ENCODE measurements at places on chromosomes 12 and 14.

GRCh38 chr12:108017472-108018057, 111.5 kb upstream of the WSCD2 start:
- DNase-seq = no peak

DNA sequence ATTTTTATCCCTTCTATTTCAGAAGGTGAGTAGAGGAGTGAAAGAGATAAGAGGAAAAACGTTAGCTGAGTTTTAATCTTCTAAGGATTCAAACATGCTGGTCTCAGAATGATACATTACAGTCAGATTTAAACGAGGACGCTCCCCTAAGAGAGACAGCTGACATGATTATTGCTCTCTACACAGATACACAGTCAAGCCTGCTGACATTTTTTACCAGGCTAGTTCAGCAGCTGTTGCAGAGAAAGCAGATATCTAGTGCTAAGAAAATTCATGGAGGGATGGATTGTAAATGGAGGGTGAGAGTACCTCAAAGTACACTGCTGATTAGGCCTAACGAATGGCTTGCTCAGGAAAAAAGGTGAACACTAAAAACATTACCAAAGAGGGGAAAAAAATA, 31.9 kb upstream of the SOS2 start:
- DNase-seq = no peak

DNA sequence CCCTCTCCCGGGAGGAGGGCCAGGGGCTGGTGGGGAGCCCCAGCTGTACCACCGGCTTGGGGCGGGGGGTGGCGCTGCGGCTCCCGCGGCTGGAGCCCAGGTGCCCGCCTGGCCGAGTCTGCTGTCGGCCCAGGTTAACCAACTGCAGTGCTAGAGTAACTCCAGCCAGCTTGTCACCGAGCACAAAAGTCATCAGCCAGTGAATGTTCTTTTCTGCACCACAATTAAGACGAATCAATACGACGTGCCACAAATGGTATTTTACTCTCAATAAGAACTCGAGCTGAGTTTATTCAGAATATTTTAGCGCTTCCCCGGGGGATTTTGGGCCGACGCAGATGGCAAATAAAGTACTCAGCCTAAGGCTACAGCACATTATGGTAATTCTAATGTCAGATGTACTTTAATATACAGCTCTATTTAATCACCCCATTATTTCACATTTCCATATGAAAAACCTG, 83.2 kb downstream of the BCL11B start:
- DNase-seq = no peak

GRCh38 chr12:85076688-85077430, 40.7 kb downstream of the LRRIQ1 start:
- peak; percentile 35 for DNase-seq

GRCh38 chr12:111519937-111520336, 79.2 kb downstream of the ATXN2 start:
- no peak for DNase-seq

- no peak for DNase-seq
Measured at GRCh38 chr14:65613131-65613650, 200.7 kb downstream of the FUT8 start.

GRCh38 chr12:106086696-106087095, 52.1 kb downstream of the NUAK1 start:
- DNase-seq = no peak

Measured in COR-L47 (cell line).